Omental fat pad (tissue), 4 donors: ENCODE measurements at places on chromosomes 4 and X. TPM values are rescaled to one million over a fixed set of nuclear protein-coding genes. Genes with fewer than 3 reads are reported as not detected.

RAB33A gene
- 1.4 TPM for total RNA-seq

DNAAF6 gene
- not detected for total RNA-seq

DNA sequence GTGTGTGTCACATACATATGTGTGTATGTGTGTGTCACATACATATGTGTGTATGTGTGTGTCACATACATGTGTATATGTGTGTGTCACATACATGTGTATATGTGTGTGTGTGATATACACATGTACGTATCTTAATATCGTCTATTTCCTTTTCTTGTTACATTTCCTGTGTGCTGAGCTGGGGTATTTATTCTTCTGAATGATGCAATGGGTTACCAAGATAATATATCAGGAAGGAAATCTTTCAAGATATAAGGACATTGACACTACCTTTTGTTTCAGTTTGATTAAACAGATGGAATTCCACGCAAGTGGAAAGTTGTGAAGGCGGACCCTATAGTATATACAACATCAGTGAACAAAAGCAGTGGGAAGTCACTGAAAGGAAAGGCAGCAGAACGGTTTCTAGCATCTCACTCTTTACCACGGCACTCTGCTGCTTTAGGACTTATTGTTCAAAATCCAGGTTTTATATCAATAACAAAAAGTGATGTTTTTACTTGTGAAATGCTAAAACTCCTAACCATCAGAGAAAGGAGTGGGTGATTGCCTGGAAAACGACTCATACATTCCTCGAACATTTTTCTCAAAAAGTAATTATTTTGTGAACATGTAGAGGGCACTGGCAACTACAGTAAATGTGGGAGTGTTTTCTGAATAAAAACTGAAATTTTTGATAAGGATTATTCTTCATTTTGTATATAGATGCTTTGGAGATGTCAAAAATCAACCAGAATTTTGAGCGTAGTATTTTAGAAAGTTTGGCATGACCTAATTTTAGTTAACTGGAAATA is 43.1 kb upstream of the IL21 start:
- no peak for DNase-seq

RBMXL3 gene
- not detected for total RNA-seq

GRCh38 chrX:119999087-119999634 is 55.6 kb upstream of the NKAP start:
- no peak for DNase-seq

DNA sequence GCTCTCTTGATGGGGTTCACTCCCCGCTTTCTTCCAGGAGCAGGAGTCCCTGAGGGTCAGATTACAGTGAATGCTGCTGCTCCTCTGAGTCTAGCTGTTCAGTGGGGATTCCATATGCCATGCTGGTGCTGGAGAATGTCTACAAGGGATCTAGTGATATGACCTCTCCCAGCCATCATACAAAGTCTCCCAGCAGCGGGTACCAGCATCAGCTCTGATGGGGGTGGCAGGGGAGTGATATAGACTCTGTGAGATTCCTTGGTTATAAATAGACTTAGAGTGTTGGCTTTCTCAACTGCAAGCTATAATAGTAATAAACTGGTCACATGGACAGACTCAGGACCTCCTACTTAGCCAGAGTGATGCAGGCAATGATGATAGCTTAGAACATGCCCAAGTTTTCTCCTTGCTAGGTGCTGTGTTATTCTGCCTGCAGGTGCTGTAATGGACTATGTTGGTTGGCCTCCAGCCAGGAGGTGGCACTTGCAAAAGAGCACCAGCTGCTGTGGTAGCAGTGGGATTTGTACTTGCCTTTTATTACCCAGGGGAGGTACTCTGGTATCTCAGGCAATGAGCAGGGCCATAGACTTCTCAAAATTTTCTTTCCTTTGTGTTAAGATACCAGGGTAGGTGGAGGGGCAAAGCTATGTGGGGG is 202.9 kb downstream of the CHIC1 start:
- DNase-seq: no peak

GRCh38 chrX:9707306-9708033 is 58.2 kb downstream of the GPR143 start:
- DNase-seq: no peak

GRCh38 chr4:38523054-38523453 is 140.9 kb upstream of the KLF3 start:
- DNase-seq: no peak

DNA sequence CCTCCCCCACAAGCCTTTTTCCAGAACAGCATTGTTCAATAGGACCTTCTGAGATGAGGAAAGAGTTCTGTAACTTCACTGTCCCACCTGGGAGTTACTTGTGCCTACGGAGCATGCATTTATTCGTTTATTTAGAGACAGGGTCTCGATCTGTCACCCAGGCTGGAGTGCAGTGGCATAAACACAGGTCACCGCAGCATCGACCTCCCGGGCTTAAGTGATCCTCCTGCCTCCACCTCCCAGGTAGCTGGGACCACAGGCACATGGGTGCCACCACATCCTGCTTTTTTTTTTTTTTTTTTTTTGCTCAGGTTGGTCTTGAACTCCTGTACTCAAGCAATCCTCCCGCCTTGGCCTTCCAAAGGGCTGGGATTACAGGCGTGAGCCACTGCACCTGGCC is 2.9 kb downstream of the MAP3K15 start:
- DNase-seq: no peak

DNA sequence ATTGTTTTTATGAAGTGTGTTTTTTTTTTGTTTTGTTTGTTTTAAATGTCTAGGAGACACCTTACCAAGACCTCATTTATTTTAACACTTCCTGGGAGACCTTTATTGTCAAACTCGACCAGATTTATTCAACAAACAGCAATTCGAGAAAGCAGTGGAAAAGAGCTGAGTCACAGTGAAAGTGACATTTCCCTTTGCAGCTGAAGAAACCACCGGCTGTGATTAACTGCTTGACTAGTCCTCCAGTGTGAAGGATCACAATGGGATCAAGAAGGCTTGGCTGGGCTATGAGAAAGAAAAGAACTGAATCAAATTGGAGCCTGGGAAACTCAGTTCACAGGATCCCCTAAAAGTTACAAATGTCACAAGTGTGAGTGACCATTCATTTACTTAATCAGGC is 11.9 kb upstream of the ADH7 start:
- DNase-seq: no peak
